Uterus (tissue), 4 donors: ENCODE measurements at places on chromosomes 2 and 18. TPM values are rescaled to one million over a fixed set of nuclear protein-coding genes. Genes with fewer than 3 reads are reported as not detected.
A peak's percentile ranks its signal among the peaks of the same experiment; 100 is the strongest.

- no peak for DNase-seq
Observed at GRCh38 chr2:181471783-181472182, 14.6 kb downstream of the ITGA4 start.

DNA sequence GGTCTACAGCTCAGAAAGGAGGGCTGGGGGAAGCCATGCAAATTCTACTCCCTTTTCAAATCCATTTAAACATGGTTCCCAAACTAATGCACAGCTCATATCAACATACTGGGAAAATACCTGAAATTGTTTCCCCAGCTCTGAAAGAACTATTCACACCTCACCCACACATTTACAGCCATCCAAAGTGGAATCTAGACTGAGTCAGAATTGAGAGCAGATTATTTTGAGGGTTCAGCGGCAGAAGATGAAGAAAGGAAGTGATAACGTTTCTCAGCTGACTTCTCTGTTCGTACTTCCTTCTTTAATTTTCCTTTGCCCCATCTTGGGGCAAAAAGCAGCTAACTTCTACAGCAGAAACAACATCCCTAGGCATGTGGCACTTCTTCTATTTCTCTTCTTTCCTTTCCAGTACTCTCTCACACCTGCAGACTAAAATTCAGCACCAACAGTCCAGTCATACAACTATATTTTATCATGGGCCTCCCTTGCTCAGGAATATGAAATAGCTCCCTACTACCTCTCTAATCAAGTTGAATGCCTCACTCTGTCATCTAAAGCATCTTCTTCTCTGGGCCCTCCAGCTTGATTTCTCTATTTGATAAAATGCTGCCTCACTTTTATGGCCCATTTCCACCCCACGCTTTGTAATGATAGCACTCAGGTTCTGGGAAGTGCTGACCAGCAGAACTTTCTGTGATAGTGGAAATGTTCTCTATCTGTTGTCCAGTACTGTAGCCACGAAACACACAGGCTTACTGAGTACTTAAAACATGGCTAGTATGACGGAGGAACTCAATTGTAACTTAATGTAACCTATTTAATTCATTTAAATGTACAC is 35.9 kb downstream of the ARHGAP25 start:
- no peak for DNase-seq

Gene GLB1L
- 9.8 TPM for total RNA-seq

- DNase-seq, result peak; percentile 75
Observed at GRCh38 chr2:226796840-226797288, 2.8 kb downstream of the IRS1 start.

Gene MYCN
- total RNA-seq, result 4.1 TPM

- DNase-seq, result no peak
Observed at GRCh38 chr2:128668946-128669345, 350.3 kb upstream of the HS6ST1 start.

DNA sequence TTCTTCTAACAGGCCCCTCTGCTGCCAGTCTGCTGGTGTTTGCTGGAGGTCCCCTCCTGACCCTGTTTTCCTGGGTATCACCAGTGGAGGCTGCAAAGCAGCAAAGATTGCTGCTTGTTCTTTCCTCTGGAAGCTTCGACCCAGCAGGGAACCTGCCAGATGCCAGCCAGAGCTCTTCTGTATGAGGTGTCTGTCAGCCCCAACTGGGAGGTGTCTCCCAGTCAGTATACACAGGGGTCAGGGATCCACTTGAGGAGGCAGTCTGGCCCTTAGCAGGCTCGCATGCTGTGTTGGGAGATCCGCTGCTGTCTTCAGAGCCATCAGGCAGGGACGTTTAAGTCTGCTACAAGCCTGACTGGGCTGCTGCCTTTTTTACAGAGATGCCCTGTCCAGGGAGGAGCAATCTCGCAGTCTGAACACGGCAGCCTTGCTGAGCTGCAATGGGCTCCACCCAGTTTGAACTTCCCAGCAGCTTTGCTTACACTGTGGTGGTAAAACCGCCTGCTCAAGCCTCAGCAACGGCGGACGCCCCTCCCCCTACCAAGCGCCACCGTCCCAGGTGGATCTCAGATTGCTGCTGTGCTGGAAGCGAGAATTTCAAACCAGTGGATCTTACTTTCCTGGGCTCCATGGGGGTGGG is 29.9 kb downstream of the CHCHD5 start:
- DNase-seq, result no peak

Gene VPS4B
- total RNA-seq, result 60.2 TPM

GRCh38 chr2:206423147-206423546 is 20.2 kb upstream of the ADAM23 start:
- DNase-seq, result no peak

DNA sequence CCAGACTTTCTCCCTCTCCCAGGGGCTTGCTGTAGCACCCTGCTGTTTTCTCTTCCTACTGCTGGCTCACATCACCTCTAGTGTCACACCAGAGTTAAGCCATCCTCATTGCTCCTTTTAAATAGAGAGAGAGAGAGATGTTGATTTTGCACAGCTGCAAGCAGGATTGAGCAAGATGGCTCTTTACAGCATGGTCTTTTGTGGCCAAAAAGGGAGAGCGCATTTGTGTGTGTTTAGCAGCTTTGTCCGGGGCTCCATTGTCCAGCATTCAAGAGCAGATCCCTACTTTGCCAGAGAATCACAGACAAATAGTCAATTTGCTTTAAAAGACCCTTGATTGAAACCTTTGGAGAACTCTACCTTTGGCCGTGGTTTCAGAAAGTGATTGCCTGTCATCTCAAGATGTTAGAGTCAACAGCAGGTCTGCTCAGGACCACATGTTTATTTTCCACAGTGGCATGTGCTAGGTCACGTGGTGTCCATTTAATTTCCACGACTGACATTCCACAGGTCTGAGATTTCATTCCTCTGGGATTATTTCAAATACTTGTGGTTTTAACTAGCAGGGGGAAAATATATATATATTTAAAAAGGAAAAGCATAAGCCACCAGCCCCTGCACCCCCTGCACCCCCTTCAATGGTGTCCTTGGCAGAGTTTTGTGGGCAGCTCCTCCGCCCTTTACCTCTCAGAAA is 359.9 kb upstream of the SLC14A2 start:
- DNase-seq, result peak; percentile 55

DNA sequence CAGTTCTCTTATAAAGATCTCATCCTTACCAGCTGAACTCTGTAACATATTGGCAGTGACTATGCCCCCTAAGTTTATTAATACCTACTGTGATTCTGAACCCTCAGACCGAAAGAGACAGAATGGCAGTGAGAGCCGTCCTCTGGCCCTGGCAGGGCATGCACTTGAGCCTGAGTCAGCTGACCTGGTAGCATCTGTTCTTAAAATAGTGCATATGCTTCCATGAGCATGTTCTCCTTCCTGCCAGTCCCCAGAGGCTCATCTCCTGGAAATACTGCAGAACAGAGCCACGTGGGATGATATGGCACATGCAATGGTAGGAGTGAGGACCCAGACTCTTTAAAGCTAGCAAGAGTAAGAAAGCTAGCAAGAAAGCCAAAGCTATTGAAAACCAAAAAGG is 59.0 kb downstream of the RASGRP3 start:
- no peak for DNase-seq

GRCh38 chr2:9474361-9475057 is at the start of gene IAH1:
IAH1 (plus strand) TSS chr2:9474551; CDS start chr2:9474567, 16 bp downstream.
- peak; percentile 48 for DNase-seq

GRCh38 chr2:69639266-69639665 is 4.3 kb downstream of the AAK1 start:
- no peak for DNase-seq

DNA sequence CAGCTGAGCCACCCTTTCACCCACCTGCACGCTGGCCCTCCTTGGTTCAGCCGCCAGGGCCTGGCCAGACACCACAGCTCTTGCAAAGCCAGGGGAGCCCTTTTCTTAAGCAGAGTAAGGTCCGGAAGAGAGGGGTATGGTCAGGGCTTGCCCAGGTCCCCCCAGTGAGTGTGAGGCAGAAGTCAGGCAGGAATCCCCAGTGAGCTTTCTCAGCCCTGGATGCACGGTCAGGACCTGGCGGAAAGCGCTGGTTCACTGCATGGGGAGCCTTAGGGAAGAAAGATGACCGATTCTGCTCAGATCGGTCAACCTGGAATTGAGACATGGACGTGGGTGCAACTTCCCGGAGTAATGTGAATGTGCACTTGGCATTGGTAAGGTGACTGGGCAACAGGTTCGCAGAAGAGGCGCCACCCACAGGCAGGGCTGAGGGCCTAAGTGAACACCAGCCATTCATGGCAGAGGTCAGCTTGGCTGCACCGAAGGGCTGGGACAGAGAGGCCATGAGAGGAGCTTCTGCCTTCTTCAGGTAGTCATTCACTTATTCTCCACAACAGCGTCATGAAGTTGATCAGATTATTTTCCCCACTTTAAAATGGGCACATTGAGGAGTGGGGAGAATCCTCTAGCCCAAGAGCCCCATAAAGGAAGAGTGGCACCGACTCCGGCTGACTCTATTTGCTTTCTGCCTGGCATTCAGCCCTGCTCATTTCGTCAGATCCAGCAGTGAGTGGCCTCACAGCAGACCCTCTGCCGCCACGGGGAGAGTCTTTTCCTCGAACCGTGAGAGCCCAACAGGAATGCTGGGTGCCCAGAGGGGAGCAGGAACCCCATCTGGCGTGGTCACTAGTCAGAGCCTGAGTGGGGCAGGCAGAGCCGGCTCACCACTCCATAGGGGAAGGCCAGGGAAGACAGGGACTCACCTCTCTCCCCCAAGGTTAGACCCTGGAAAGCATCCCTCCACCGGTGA is 35.8 kb downstream of the SCTR start:
- DNase-seq, result no peak

Gene CNDP1
- 1.0 TPM for total RNA-seq

Gene PROKR1
- not detected for total RNA-seq
